ENCODE measurements at places on chromosomes 7 and 10.

DNA sequence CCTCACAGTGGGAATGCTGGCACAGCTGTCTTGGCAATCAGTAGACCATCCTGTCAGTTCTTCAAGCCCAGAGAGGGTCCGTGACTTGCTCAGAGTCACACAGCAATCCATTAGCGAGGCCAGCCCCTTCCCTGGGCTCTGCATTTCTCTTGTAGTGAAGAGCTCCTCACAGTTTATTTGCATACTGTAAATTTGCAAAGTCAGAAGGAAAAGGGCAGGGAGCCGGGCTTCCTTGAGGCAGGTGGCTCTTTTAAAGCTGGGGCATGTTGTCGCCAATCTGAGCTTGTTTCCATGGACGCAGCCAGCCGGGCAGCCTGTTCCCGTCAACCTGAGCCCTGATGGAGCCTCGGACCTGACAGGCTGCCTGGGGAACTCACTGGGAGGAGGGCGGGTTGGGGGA lies 123.4 kb downstream of the CUX1 start:
- DNase-seq = no peak

- DNase-seq = no peak
These were observed 230.6 kb upstream of the CHRM2 start for GRCh38 chr7:136637813-136638212.

GRCh38 chr10:88989824-88990383 lies 694 bp upstream of the FAS start:
- DNase-seq = peak; percentile 94

DNA sequence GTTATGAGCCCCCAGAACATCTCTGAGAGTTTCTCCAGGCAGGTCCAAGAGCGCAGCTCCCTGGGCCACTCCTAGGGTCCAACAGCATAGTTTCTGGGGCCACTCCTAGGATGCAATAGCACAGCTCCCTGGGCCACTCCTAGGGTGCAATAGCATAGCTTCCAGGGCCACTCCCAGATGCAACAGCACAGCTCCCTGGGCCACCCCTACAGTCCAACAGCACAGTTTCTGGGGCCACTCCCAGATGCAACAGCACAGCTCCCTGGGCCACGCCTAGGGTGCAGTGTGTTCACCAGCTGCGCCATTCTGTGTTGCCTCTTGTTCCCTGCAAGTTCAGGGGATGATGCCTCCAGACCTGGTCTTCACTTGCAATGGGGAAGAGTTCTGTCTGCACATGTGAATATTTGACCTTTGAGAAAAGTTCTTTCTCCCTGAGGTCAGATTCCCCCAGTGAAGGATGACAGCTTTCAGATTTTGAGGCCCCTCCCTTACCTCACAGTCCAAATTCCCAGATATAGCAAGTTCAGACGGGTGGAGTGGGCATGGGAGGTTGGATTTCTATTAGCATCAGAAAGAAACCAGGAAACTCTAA lies 43.0 kb upstream of the LEP start:
- DNase-seq = no peak

DNA sequence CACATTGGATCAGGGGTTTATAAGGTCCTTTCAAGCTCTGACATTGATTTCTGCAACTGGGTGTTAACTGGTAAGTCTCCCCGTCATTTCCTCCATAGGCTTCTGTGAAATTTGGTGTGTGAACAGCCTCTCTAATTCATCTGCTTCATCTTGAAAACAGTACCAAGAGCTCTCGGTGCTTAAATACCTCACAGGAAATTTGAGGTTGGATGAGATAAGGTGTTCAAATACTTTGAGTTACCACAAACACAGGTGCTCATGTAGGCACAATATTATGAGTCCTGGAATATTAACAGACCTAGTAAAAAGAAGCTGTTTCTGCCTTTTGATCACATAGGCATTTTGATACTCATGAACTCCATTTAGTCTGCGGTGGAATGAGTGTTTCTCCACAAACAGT lies 85.2 kb downstream of the RTKN2 start:
- DNase-seq = no peak

DNA sequence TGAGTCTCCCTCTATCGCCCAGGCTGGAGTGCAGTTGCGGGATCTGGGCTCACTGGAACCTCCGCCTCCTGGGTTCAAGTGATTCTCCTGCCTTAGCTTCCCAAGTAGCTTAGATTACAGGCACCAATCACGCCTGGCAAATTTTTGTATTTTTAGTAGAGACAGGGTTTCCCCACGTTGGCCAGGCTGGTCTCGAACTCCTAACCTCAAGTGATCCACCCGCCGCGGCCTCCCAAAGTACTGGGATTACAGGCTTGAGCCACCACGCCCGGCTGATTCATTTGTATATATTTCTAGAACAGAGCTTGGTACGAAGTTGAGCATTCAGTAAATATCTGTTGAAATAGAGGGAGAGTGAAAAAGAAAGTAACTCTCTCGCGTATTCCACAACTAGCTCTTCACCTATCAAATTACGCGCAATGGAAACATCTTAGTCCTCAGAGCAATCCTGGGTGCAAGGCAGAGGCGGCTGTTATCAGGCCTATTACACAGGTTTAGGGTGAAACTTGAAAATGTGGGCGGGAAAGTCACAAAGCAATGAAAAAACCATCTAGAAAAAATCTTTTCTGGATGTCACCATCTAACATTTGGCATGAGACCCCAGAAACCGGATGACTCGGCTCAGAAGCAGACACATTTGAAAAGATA lies 707 bp upstream of the GHITM start:
- DNase-seq = no peak
